Glutamatergic neuron (in vitro differentiated cells): ENCODE measurements at places on chromosomes 2 and 18.
A peak's percentile ranks its signal among the peaks of the same experiment; 100 is the strongest.

DNA sequence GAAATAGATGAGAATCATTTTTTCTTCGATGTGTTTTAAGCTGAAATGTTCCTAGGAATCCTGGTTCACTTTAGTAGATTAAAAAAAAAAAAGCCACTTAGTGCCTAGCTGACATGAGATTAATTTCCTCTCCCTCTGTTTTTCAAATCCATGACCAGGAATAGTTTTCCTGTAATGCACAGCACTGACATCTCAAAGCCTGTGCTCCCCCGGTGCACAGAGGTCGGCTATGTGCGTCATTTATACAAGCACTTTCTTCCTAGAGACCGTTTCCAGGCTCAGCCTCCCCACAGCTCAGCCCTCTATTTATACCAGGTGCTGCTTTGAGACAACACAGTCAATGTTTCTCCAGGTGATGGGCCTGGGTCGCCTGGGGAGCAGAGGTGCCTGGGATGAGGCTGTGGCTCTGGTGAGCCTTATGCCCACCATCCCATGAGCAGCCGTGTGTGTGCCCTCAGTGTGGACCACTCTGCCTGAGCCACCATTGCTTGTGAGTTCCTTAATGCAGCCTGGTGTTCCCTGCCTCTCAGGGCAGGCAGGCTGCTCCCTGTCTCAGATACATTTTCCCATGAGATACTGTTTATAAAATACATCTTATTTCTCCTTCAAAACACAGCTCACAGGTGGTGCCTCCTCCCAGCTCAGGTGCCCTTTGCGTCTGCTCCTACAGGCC, 515.7 kb upstream of the HS6ST1 start:
- DNase-seq, result no peak

- no peak for DNase-seq
These were observed 55.9 kb upstream of the HPCAL1 start for GRCh38 chr2:10246831-10247230.

DNA sequence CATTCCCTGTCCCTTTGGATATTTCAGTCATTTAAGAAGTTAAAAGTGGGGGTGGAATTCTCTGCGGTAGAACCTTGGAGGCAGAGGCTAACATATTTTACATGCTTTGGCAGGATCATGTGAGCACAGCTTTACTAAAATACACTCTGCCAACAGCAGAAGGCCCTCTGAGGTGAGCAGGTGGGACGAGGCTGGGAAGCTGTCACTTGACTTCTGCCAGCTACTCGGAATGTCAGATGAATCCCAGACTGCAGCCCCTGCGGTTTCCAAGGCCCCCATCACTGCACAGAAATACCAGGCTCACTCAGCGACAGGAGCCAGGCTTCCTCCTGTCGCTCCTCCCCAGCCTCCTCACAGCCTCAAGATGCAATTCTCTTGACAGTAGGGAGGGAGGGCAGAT, 220.9 kb upstream of the REV1 start:
- DNase-seq, result peak; percentile 31

DNA sequence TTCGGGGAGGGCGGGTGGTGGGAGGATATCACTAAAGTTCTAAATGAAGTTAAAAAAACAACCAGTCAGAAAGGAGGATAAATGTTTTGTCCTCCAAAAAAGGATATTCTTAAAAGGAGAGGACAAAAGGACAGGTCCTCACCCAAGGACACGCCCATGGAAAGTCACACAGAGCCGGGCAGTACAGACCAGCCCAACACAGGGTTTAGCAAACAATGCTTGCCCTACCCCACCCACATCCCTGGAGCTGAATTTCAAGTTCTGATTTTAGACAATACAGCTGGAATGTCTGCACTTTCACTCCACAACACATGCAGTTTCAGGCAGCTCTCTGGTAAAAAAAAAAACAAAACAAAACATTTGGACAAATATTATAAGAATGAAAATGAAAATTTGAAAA, 67.9 kb downstream of the SLC9A4 start:
- no peak for DNase-seq

DNA sequence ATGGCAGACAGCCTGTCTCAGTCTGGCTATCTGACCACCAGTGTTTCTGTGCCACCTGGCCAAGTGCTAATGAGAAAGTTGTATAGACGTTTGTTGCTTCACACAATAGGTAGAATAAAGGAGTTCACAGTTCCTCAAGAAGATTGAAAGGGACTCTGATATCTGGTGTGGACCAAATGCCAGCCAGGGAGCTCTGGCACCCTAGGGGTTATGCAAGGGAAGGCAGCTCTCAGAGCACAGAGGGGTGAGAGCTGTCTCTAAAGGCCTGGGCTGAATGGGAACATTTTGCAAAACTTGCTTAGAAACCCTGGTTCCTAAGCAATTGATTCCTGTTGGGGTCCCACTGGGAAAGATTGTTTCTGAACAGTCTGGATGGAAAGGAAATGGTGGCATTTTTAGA, 553.8 kb downstream of the EPHA4 start:
- DNase-seq, result no peak

- no peak for DNase-seq
These were observed 124.6 kb downstream of the TFCP2L1 start for GRCh38 chr2:121160366-121160765.

DNA sequence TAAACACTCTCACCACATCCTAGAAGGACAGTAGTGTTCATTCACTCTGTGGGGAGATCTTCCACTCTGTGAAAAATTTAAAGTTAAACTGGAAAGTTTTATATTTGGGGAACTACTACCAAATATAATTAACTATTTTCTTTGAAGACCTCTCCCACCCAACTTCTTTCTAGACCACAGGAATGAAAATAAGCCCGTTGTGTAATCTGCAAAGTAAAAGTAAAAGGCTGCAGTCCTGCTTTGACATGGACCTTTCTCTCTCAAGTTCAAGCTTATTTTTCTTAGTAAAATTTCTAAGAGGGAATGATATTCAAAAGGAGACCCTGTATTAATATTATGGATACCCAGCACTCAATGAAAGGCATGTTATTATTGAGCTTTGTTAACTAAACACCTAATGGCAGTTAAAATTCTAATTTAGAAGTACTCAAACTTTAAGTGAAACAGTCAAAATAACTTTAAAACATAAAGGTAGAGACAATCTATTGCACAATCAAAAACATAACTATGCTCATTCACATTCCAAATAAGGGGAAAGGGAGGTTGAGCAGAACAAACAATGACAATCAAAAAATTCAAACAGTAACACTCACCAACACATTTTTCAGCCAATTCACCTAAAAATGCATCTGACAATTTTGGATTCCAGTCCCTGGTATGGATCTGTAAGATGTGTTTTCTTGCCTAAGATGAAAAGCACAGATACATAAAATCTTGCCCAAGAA, 98.5 kb downstream of the ATAD2B start:
- no peak for DNase-seq

GRCh38 chr18:11817229-11817628, 34.0 kb upstream of the CHMP1B start:
- DNase-seq, result no peak

- no peak for DNase-seq
These were observed 41.8 kb upstream of the ATG16L1 start for GRCh38 chr2:233209533-233210171.

- DNase-seq, result no peak
These were observed 292.7 kb upstream of the CHAC2 start for GRCh38 chr2:53474914-53475313.

DNA sequence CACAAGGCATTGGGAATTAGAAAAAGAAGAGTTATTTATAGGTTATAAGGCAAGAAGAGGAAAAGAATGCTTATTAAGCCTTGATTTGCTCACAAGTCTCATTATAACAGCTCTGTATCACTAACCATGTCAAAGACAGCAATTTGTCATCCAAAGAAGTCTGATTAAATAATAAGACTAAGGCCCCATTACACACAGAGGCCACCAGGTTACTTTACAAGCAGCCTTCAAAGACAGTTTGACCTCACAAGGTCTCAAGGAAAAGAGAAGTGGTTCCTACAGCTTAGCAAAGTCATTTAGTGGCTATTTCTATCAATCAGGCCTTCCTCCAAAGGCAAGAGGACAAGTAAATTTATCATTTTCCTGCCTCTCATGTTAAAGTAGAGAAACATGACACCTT, 188.5 kb downstream of the MBD2 start:
- no peak for DNase-seq

DNA sequence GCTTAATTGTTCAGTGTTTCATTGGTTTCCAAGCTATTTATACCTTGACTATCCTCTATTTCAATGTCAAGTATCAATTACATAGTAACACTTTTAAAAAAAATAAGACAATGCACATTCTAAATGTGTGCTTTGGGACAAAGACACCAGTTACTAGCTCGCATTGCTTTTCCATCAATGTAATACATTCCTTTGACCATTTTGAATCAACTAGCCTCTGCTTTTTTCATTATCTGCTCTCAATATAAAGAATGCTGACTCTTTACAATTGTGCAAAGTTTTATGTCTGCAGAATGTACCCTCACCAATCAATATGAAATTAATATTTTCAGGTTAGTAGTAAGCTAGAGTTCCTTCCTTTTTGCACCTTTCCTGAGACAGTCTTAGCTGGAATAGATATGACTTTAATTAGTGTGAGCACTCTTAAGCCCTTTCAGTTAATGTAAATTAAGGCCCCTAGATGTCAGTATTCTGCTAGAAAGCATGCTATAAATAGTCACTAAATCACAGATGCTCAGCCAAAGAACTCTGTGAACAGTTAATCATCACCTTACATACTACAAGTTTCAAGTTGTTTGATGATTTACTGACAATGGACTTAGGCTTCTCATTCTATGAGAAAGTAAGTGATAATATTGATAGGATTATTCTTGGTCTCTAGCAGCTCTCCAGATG, 413.6 kb downstream of the PTH2R start:
- no peak for DNase-seq

DNA sequence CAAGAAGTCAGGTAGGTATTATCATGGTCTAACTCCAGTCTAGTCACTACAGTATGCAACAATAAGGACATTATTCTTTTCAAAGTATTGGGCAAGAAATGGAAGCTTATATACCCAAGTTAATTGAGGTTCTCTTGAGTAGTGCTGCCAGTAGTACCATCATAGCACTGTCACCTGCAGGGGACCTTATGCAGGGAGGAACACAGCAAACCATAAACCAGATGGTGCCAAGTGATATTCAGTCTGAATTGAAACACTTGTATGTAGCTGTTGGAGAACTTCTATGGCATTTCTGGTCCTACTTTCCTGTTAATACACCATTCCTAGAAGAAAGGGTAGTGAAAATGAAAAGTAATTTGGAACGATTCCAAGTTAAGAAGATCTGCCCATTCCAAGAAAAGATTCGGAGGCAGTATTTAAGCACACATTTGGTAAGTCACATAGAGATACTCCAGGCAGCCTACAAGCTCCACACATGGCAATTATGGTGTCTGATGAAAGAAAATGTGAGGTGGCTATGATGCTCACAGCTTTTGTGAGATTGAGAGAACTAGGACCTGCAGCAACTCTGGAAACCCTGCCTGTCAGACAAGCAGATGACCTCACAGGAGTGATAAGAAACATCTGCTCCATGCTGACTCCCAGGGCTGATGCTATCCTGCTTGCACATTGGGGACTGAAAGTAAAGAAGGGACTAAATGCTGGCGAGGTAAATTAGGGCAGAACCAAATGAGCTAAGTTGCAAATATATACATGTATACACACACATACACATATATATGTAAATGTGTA, 174.7 kb downstream of the MC4R start:
- DNase-seq, result peak; percentile 23

GRCh38 chr2:10900216-10901109, 11.3 kb upstream of the KCNF1 start:
- peak; percentile 49 for DNase-seq

DNA sequence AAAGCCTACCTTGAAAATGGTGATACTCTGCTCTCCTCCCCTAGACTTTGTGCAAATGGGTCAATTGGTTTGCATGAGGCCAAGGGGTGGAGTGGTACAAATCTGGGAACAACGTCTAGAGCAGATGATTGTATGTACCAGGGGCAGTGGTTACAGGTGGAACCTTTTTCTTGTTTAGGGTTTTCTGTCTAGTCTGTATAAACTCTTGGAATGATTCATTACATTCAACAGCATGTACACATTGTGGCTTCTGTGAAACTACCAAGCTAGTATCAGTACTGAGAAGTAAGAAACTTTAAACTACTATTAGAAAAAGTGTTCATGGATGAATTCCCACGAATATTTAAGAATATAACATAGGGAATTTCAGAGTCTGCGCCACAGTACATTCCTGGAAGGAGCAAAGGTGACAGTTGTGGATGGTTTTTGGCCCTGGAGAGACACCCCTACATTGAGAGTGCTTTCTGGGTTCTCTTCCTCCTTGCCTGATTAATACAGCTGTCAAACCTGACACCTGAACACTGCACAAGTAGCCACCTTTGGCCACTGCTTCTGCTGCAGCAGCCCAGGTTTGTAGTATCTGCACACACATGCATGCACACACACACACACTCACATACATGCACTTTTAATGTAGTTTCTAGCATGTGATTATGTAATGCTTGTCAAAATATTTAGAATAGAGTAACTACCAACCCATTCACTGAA, 30.0 kb downstream of the CFAP221 start:
- DNase-seq, result no peak

DNA sequence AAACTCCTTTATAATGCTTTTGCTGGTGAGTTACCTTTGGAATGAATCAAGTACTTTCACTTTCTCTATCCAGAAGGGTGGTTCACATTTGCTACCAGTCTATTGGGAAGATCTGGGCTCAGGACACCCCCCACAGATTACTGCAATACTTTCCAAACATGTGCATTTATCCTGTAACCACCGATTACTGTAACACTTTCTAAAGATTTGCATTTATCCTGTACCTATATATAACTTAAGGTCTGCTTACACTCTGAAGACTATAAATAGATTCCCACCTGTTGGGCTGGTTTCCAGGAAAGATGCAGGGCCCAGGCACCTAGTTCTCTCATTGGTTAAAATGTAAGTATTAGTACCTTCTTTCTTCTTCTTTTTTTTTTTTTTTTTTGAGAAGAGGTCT, 113.0 kb upstream of the NEDD4L start:
- DNase-seq, result no peak

DNA sequence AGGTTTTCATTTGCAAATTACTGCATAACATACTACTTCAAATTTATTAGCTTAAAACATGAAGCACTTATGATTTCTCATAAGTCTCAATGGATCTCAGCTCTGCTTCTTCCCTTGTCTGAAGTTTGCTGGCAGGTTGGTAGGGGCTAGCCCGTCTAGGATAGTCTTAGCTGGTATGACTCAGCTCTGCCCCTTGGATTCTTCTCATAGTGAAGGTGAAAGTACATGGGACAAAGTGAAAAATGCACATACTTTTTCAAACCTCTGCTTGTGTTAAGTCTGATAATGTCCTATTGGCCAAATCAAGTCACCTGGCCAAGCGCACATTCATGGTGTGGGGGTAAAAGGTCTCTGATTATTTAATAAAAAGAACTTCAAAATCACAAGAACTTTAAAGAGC, 184.8 kb upstream of the VWC2L start:
- no peak for DNase-seq
